ENCODE measurements at places on chromosomes 3 and 15. TPM values are rescaled to one million over a fixed set of nuclear protein-coding genes. Genes with fewer than 3 reads are reported as not detected.

SLC22A13 gene
- polyA plus RNA-seq, result 0.05 TPM

REC114 gene
- polyA plus RNA-seq, result not detected

IGDCC3 gene
- polyA plus RNA-seq, result not detected

C3orf80 gene
- 0.08 TPM for polyA plus RNA-seq

PLSCR2 gene
- not detected for polyA plus RNA-seq

ULK4 gene
- polyA plus RNA-seq, result 9.1 TPM

AGTR1 gene
- 3.9 TPM for polyA plus RNA-seq

UBAP1L gene
- 0.33 TPM for polyA plus RNA-seq

FAM162A gene
- polyA plus RNA-seq, result 37.0 TPM

SPINT1 gene
- polyA plus RNA-seq, result 0.16 TPM

GRCh38 chr15:47561102-47561501 is 156.2 kb upstream of the SEMA6D start:
- DNase-seq, result no peak

GRCh38 chr3:171978390-171978789 is 61.0 kb upstream of the FNDC3B start:
- no peak for DNase-seq

GRCh38 chr3:148500881-148501280 is 196.8 kb upstream of the AGTR1 start:
- DNase-seq, result peak; percentile 7

- DNase-seq, result no peak
Measured at GRCh38 chr3:140536926-140537726, 140.7 kb upstream of the TRIM42 start.

DNA sequence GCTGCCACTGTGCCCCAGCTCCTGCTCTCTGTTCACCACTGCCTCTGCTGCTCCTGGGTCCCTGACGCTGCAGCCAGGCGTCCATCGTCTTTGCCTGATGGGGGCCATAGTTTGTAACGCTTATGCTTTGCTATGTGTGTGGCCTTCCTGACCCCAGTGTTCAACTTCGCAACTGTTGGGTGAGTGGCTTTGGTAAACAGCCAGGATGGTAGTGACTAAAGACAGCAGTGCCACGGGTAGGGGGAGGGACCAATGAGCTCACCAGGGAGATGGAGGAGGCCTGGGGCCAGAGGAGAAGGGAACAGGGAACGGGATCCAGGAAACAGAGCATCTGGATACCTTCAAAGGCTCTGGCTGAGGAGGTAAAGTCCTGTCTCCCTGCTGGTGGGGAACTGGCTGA is 75.9 kb upstream of the ALDH1L1 start:
- no peak for DNase-seq

DNA sequence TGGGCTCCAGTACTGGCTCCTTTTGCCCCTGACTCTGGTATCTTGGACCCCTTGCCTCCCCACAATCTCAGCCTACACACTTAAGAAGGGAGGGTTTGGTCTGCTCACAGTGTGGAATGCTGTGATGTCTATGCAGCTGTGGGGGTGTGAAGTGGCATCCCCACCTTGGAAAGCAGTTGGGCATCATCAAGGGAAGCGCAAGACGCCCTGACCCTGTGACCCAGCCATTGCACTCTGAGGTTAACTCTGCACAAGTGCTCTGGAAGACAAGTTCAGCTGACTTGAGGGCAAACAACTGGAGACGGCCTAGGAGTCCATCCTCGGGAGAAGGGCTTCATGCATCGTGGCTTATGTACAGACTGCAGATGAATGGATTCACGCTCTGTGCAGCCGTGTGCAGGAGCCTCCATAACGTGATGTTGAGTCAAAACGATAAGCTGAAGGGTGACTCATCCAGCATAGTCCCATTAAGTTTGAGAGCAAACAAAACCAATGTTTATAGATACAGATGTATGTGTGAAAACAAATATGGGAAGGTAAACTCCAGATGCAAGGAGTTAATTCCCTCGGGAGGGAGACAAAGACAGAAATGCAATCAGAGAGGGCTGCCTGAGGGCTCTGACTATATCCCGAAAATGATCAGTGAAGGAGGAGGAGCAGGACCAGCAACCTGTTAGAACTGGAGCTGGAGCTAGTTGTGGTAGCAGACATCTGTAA is 86.8 kb downstream of the LSM3 start:
- peak; percentile 42 for DNase-seq

- peak; percentile 87 for DNase-seq
Measured at GRCh38 chr3:12222775-12223485, 64.2 kb upstream of the TIMP4 start.

DNA sequence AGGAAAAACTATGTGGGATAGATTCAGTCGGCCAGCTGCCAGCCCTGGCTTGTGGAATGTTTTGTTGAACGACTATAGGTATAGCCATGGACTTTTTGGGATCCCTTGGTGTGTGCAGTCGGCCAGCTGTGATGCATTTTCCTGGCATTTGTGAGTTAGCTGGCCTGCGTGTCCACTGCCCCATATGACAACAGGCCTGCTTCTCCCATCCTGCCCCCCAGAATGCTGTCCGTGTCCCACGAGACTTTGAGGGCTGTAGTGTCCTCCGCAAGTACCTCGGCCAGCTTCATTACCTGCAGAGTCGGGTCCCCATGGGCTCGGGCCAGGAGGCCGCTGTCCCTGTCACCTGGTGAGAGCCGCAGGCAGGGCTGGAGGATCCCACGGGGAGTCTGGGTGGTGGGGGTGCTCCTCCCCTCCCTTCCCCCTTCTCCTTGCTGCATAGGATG is 23.6 kb downstream of the PTPN23 start:
- no peak for DNase-seq

- no peak for DNase-seq
Measured at GRCh38 chr15:46703871-46704637, 1013.3 kb upstream of the SEMA6D start.

DNA sequence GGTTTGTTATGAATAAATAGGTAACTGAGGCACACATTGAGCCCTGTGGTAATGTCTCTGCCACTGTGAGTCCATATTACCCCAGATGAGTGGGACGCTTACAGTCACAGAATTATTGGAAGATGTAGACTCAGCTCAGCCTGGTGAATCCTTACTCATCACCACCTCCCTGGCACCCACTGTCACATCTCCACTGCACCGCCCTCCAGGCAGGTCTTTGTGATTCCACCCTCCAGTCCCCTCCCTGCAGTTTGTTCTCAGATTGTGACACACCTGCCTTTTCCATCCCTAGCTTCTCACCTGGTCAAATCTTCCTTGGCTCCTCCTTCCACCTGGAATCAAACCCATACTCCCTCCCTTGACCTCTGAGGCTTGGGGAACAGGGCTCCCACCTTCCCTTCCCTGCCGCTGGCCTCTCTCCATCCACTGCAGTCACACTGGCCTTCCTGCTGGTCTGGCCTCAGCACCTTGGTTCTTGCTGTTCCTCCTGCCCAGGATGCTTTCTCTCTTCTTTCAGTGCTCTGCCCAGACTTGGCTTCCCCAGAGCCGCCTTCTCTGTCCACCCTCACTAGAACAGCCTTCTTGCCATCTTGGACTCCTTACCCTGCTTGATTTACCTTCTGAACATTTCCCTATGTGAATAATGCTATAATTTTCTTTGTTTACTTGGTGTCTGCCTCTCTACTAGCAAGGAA is 9.4 kb downstream of the SLC6A20 start:
- no peak for DNase-seq

GRCh38 chr3:143436231-143436930 is 316.8 kb downstream of the CHST2 start:
- peak; percentile 33 for DNase-seq

GRCh38 chr15:55894399-55894965 is 98.9 kb downstream of the NEDD4 start:
- no peak for DNase-seq

DNA sequence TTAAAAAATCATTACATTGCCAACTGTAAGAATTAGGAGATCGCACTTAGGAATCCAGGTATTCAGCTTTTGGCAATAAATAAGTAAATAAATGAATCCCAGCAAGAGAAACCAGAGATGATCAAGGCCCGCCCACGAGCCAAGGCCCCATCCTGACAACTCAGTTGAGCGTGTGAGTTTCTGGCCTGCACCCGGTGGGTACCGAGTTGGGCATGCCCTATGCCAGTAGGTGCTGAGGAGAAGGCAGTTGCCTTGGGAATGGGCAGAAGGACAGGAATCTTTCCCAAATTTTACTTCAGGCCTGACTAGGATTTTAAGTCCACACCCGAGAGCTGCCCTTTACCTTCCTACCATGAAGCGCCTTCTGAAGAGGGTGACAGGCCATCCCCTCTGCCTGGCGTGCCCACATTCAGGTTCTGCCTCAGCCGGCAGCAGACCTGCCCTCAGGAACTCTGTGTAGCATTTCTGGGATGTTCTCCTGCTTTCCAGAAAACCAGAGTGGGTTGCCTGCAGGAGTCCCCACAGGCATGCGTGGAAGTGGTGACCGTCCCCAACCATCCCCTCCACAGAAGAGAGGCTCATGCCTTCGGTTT is 99.3 kb upstream of the ALDH1A3 start:
- DNase-seq, result no peak

- peak; percentile 45 for DNase-seq
Measured at GRCh38 chr15:59360896-59361295, 11.8 kb downstream of the MYO1E start.

DNA sequence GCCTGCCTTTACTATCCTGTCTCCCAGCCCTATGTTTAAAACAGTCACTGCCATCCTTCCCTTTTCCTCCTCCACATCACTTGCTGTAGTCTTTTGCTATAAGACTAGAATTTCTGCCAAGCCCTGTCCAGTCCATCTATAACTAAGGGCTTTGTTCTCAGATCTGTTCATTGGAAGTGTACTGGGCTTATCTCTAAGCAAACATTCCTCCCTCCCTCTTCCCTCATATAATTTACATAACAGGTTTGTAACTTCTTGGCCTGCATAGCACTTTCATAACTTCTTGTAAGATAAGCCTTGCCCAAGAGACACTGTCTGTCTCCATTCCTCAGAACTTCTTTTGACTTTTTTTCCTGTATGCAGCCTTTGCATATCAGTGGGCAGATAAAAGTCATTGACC is 16.7 kb downstream of the TPRG1 start:
- peak; percentile 74 for DNase-seq

DNA sequence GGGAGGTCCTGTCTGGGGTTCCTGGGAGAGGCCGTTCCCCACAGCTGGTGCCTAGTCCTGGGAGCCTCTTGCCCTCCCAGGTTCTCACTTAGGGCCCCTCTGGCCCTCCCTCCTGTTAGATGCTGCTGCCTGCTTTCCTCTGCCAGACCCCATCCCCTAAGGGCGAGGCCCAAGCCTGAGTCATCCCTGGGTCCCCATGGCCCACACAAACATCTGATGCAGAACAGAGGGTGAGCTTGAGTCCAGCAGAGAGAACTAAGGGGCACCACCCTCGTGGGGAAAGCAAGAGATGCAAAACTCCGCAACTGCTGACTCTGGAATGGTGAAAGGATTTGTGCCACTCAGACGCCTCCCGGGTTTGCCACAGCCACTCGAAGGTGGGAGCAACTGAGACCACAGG is 58.8 kb upstream of the TRPM1 start:
- DNase-seq, result no peak

- DNase-seq, result no peak
Measured at GRCh38 chr3:31191354-31191753, 296.9 kb upstream of the GADL1 start.

GRCh38 chr3:150091626-150092025 is 120.9 kb upstream of the PFN2 start:
- no peak for DNase-seq

GRCh38 chr3:154176036-154176435 is 54.8 kb downstream of the ARHGEF26 start:
- DNase-seq, result no peak

DNA sequence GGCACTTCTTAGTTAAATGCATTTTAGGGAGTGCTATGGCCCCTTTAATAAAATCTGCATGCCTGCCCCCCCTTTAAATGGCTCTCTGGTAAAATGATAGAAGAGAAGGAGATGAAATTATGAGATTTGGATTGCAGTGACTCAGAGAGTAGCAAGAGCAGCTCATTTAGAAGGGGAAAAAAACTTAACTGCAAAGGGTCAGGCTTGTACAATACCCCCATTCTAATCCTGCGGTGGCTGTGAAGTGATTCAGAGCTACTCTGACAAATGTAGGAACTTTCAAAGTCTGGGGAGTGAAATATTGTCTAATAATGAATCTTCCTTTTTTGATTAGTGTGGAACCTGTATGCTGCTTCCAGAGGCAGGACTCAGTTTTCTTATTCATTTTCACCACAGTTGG is 44.1 kb upstream of the TBC1D23 start:
- peak; percentile 90 for DNase-seq

DNA sequence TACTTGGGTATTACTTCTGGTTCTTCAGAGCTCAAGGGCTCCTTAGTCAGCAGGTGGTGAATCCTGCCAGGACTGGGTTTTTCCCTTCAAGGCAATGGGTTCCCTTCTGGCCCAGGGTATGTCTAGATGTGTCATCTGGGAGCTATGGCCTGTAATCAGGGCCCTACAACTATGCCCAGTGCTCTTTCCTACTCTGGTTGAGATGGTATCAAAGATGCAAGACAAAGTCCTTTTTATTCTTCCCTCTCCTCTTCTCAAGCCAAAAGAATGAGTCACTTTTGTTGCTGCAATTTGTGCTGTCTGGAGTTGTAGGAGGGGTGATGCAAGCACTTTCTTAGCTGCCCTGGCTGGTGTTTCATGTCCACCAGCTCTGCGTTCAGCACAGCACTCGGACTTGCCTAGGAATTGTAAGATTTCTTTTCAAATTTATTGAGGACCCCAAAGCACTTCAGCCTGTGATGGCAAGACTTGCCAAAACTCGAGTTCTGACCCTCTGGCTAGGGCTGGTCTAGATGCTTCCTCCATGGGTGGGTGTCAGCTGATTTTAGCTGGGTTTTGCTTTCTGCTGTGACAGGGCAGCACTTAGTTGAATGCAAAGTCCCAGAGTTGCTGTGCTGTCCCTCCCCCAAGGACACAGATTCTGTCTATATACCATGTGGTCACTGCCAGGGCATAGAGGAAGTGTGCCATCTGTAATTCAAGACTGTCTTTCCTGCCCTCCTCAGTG is 129.2 kb upstream of the CBLB start:
- DNase-seq, result peak; percentile 99

GRCh38 chr15:33148129-33148751 is 46.3 kb downstream of the FMN1 start:
- no peak for DNase-seq

DNA sequence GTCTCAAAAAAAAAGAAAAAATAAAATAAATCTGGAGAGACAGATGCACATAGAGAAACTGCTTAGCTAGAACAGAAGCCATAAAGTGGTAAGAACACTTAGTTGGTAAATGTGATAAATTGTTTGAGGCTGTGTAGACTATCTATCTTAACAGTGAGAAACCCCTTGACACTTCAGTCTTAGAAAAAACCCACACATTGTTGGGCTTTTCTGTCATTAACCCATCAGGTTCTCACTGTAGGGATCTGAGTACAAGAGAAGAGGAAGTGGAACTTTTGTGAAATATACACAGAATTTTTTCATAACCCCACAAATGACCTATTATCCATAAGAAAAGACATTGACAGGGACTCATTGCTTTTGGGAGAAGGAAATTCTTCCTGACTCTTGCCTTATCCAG is 24.4 kb downstream of the TP63 start:
- DNase-seq, result no peak

DNA sequence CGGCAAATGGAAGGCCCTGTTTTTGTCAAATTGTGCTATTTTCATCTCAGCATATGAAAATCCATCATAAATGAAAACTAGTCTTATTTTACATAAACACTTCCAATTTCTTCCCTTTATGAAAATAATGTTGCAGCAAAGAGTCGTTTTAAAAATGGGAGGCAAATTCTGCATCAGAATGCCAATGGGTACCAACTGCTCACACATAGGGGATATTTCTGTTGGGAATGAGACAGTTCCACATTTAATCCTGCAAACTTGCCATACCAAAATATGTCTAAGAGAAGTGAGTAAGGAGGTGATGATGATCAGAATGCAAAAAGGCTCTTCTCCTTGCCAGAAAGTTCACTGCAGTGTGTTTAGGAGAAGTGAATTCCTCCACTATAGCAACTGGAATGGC is 391.7 kb downstream of the CACNA2D3 start:
- no peak for DNase-seq

Data from fibroblast of lung (primary cell).